ENCODE measurements at places on chromosomes 11 and 22.
A peak's percentile ranks its signal among the peaks of the same experiment; 100 is the strongest.

- DNase-seq = no peak
These were observed 2.5 kb downstream of the LIF start for GRCh38 chr22:30244066-30244465.

DNA sequence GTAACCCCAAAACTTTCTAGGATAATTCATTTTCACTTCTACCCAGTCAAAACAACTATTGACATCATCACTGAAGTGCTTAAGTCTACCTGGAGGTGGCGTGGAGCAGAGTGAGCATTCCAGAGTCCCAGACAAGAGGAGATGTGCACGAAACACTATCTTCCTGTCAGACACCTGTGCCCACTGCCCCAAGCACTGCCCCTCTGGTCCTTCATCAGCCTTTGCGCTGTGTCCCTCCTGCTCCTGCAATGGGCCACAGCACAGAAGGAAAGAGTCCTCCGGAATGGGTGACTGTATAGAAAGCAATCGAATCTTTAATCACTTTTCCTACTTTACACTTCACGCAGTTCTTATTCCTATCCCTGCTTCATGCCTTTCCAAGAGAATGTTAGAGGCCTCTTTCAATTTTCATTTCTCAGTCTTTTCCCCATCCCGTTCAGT is 512 bp upstream of the GRIA4 start:
- peak; percentile 18 for DNase-seq

DNA sequence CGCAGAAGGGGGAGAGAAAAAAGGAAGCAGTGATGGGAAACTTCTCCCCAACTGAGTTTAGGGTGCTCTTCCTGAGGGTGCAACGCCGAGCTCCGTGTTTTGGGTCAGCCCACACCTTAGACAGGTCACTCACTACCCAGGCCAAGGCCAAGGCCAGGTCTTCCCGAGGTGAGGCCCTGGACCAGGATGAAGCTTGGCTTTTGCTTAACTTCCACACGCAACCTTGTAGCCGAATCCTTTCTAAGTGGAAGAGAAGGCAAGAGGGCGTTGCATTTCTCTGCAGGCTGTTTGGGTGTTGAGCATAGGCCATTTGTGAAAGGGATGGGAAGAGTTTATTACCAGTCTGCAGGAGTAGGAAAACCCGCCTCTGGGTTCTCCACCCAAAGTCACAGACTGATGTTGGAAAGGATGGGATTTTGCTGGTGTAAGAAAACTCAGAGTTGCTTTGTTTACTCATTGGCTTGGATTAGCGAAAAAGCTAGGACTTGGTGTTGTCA is 1.5 kb downstream of the KREMEN1 start:
- no peak for DNase-seq

GRCh38 chr11:59429924-59430516 is 3.8 kb upstream of the OR5A2 start:
- DNase-seq = peak; percentile 33

DNA sequence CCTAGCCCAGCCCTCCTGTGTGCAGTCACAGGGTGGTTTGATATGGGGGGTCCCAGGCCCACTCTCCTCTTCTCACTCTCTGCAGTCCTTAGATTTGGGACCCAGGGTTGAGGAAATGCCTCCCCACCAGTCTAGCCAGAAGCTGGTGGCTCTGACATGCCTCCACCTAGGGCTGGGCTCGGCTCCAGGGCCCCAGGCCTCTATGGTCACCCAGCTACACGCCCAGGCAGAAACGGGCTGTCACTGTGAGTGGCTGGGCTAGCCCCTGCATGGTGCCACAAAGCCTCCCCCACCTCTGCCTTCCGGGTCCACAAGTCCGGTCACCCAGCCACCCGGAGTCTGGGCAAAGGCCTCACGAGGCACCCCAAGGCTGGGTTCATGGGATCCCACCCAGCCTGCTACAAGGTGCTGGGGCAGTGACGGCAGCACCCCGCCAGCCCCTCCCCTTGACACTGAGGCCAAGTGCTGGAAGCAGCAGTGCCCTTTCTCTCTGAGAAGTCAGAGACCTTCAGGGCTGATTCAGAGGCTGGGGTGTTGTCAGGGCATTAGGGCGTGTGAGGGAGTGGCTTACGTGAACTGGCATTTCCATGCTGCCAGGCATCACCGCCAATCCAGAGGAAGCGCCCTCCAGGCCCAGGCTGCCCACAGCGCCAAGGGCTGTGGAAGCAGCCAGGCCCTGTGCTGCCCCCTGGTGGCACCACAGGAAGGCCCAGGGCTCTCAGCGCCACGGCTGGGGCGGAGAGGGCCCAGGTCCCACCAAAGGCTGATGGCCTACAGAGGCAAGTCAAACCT is 638 bp upstream of the PITPNM1 start:
- DNase-seq = peak; percentile 44

DNA sequence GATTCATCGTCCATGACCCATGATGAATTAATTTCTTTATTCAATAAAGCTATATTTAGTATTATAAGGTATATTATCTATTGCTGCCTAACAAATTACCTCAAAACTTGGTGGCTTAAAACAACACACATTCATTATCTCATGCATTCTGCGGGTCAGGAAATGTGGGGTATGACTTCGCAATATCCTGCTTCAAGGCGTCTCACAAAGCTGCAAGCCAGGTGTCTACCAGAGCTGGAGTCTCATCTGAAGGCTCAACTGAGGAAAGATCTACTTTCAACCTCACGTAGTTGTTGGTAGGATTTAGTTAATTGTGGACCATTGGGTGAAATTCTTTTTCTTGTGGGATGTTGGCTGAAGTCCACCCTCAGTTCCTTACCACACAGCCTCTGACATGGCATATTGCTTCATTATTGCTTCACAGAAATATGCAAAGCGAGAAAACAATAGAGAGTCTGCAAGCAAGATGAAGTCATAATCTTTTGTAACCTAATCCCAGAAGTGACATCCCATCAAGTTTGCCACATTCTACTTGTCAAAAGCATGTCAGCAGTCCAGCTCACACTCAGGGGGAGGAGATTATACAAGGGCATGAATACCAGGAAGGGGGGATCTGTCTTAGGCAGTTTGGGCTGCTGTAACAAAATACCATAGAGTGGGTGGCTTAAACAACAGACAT is 45.1 kb downstream of the KREMEN1 start:
- DNase-seq = no peak

DNA sequence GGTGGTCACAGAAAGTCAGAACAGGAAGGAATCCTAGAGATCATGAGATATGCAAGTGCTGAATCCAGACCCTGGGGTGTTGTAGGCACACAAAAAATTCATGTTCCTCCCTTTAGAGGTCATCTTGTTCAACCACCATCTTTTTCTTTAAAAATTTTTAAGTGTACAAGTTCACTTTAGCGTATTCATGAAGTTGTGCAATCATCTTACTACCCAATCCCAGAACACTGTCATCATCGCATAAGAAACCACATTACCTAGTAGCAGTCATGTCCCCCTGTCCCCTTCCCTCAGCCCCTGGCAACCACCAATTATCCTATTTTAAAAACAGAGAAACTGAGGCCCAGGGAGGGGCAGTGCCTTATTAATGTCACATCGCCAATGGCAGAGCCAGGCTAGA is 20.3 kb upstream of the WNT11 start:
- DNase-seq = no peak

DNA sequence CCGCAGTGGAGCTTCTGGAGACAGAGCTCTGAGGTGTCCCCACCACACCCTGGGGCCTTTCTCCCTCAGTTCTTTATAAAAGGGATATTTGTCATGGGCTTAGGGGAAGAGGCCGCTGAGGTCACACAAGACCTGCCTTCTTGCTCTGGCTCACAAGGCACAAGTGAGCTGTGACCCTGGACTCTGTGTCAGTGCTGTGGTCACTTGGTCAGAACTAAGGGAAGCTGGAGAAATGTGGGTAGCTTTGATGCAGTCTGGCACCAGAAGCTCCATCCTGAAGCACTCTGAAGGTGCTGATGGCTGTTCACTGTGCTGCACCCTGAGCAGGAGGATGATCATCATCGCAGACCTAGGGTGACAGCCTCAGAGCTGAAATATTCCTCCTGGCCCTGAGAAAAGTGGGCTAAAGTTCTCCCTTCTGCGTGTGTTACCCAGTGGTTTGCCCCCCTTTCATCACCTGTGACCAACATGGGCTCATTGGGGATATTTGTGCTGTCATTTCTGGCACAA is 28.1 kb upstream of the VPREB1 start:
- no peak for DNase-seq

DNA sequence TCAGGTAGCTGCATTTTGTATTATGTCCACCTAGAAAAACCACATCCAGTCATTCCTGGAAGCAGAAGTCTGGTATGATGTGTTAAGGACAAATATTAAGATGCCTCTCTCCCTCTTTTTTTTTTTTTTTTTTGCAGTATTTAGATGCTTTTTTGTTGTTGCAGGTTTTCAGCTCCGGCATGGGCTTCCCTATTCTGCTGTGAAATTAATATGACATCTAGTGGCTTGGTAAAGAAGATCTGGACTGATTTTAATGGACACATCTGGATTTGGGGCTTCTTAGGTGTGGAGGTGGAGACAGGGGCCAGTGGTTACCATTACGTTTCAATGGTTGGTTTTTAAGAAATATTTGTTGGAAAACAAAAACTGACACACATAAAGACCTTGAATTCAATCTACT is 47.5 kb upstream of the RASSF10 start:
- no peak for DNase-seq

DNA sequence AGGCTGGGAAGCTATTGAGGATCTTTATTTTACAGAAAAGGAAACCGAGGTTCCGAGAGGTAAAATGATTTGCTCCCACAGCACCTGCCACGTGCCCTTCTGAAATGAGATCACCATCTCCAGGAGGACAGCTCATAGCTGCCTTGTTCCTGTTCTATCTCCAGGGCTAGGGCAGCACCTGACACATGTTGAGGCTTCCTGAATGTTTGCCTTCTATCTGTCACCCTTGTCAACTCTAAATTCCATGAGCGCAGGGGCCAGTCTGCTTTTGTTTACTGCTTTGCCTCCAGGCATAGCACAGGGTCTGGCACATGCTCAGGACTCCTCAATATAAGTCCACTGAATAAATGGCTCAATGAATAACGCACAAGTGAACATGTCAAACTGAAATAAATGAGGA is 24.1 kb downstream of the ASCC2 start:
- no peak for DNase-seq

DNA sequence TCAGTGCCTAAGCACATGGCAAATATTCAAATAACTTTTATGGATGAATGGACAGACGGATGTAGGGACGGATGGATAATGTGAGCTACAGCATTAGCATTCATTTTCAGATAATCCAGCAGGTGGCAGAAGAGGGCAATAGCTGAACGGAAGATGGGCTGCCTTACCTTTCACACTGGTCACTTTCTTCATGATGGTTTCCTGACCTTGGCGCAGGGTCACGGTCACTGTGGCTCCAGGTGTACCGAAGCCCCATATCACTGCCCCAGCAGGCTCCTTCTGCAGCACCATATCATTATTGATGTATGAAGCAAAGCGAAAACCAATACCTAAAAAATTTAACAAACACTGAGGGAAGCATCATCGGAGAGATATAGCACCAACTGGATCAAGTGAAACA is 4.3 kb downstream of the SIAE start:
- DNase-seq = no peak

- DNase-seq = no peak
These were observed 54.3 kb upstream of the CLMP start for GRCh38 chr11:123249354-123249753.

GRCh38 chr11:64665411-64665821 is 57.6 kb downstream of the NRXN2 start:
- DNase-seq = no peak

DNA sequence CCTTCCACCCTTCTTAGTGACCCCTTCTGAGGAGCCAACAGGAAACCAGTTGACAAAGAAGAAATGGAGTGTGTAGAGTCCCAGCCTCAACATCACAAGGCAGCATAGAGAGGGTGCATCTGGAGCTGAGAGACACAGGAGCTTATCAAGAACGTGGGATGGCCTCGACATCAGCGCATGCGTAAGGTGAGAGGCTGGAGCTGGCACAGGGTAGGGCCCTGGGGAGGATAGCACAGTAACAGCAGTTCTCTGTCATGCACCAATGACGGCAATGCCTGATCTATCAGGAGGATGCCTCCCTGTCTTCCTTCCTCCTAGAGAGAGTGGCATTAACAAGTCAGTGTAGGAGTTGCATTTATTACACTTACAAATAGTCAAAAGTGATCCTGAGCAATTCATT is 426.1 kb downstream of the NTM start:
- no peak for DNase-seq

DNA sequence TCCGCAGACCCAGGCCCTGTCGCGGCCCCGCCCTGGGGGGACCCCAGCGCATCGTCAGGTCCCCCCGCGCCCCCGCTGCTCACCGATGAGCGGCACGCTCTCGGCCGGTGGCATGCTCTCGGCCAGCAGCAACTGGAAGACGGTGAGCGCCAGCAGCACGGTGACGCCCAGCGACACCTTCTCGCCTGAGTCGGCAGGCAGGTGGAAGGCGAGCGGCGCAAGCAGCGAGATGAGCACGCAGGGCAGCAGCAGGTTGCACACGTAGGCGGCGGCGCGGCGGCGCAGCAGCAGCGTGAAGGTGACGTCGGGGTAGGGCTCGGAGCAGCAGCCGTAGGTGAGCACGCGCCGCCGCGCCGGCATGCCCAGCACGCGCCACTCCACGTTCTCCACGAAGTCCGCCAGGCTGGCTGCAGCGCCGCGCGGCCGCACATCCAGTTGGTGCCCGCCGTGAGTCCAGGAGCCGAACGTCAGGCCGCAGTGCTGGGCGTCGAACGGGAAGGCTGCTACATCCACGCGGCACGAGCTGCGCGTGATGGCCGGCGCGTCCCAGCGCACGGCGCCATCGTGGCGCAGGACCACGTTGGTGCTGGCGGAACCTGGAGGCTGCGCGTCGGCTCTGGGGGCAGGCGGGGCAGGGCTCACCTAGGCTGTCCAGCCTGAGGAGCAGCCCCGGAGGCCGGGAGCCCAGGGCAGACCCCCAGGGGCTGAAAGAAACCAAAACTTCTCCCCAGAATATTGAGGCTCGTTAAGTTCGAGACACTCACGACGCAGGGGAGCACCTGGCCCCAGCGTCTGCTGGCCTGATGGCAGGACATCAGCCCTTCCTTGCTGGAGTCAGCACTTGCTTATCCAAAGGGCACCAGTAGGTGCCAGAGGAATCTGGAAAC is 3.8 kb downstream of the CHRNA10 start:
- no peak for DNase-seq

DNA sequence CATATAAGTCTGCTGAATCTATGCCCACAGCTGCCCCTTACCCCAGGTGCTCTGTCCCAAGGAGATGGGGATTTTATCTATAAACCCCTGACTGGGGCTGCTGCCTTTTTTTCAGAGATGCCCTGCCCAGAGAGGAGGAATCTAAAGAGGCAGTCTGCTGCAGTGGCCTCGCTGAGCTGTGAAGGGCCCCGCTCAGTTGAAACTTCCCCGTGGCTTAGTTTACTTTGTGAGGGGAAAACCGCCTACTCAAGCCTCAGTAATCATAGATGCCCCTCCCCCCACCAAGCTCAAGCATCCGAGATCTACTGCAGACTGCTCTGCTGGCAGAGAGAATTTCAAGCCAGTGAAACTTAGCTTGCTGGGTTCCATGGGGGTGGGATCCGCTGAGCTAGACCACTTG is 7.4 kb upstream of the SCGB1D4 start:
- no peak for DNase-seq

DNA sequence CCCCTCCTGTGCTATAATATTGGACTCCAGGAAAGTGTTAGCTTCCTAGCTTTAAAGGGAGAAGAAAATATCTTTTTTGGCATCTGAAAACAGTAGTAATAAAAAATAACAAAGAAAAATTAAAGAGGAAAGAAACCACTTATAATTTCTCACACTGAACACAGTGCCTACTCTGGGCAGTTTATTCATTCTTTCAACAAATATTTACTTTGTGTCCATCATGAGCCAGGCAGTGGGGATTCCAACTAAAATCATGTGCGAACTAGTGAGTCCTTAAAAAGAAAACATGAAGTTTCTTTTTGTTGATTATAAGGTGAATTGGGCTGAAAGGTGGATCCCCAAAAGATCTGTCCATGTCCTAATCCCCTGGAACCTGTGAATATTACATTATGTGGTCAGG is 16.0 kb upstream of the ELF5 start:
- DNase-seq = no peak
